Liver (tissue), 10 donors: ENCODE measurements at places on chromosomes 11 and 22.

GRCh38 chr11:77821349-77821851, 456 bp downstream of the AAMDC start:
- H3K4me1 ChIP-seq, result peaks cover 12% of the 10 kb centered on the region

- H3K4me1 ChIP-seq, result peaks cover 3% of the 10 kb centered on the region
- no peak for DNase-seq
- H3K36me3 ChIP-seq, result no peaks in the 10 kb centered on the region
- no peak overlapping the region for H3K27ac ChIP-seq
- H3K4me3 ChIP-seq, result no peak overlapping the region
- H3K27me3 ChIP-seq, result peaks cover under 1% of the 10 kb centered on the region
Measured at GRCh38 chr22:22507743-22508273, 734 bp downstream of the ZNF280B start.

- H3K4me3 ChIP-seq, result no peak overlapping the region
- no peak for DNase-seq
- no peaks in the 10 kb centered on the region for H3K4me1 ChIP-seq
- no peaks in the 10 kb centered on the region for H3K27me3 ChIP-seq
Measured at GRCh38 chr11:24238771-24239645, 257.8 kb upstream of the LUZP2 start.

DNA sequence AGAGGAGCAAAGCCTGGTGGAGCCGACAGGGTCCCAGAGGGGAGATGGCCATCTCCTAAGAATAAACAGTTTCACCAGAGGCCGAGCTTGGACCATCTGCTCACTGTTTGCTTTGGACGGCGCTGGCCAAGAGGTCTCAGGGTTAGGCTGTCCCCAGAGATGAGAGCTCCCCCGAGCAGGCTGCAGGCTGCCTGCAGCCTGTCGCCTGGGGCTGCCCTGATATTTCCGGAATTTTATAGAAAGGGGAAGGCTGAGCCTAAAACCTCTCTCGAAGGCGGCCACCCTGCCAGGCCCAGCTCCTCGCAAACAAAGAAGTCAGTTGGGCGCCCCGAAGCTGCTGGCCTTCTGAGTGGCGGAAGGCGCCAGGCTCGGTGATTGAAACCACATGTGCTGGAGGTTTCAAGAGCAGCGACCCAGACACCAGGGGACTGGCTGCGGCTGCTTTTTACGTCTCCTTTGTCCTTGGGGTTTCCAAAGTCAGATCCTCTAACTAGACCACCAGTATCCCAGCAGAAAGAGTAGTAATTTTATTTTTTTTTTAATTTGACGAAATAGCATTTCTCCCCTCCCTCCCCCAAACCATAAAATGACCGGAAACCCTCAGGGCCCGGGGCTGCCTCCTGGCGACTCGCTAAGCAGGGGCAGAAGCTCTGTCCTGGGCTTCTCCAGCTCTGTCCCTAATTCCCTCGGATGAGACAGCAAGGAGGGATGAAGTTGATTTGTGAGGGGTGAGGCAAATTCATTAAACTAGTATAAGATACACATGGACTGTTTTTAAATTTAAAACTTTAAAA, 57.4 kb downstream of the CLMP start:
- H3K4me3 ChIP-seq, result no peak overlapping the region
- H3K4me1 ChIP-seq, result no peaks in the 10 kb centered on the region
- H3K27me3 ChIP-seq, result no peaks in the 10 kb centered on the region
- no peaks in the 10 kb centered on the region for H3K36me3 ChIP-seq
- no peak for DNase-seq
- H3K27ac ChIP-seq, result no peak overlapping the region

- no peak overlapping the region for H3K27ac ChIP-seq
- no peaks in the 10 kb centered on the region for H3K4me1 ChIP-seq
- DNase-seq, result no peak
- peaks cover 9% of the 10 kb centered on the region for H3K36me3 ChIP-seq
- no peak overlapping the region for H3K4me3 ChIP-seq
- no peaks in the 10 kb centered on the region for H3K27me3 ChIP-seq
Measured at GRCh38 chr11:13378316-13378715, 84.7 kb downstream of the BTBD10 start.

DNA sequence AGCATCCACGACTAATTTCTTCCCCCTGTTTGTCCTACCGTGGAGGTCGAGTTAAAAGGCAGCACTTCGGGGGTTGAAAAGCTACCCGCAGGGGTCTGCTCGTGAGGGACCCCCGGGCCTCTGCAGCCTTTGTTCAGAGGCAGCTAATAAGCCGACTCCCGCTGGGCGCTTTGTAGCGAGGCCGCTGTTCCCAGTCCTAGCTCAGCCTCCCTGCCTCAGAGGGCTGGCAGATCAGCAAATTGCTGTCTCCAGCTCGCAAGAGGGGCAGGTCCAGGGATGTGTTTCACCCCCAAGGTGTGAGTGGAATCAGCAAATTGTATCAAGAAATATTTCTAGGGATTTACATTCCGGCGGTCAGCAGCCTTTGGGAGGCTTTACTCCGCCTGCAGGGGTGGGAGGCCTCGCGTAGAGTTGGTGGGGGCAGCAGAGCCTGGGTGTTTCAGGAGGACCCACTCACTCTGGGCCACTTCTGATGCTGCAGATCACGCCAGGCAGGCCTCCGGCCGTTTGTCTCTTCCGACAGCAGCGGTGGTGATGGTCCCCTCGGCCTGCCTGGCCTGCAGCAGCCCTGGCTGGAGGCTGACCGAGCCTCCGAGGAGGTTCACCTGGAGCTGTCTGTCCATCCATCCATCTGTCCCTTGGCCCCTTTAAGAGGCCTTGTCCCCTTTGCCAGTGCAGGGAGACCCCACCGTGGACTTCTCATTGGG, 21.6 kb upstream of the KCNQ1OT1 start:
- H3K36me3 ChIP-seq, result no peaks in the 10 kb centered on the region
- no peak overlapping the region for H3K27ac ChIP-seq
- no peak overlapping the region for H3K4me3 ChIP-seq
- H3K4me1 ChIP-seq, result no peaks in the 10 kb centered on the region

- no peak overlapping the region for H3K27ac ChIP-seq
- no peaks in the 10 kb centered on the region for H3K4me1 ChIP-seq
- no peaks in the 10 kb centered on the region for H3K36me3 ChIP-seq
- DNase-seq, result no peak
- H3K4me3 ChIP-seq, result no peak overlapping the region
Measured at GRCh38 chr11:86418917-86419316, 44.2 kb downstream of the CCDC81 start.
